ENCODE measurements at places on chromosomes 2 and 18.
A peak's percentile ranks its signal among the peaks of the same experiment; 100 is the strongest.

GRCh38 chr2:20829861-20830260 is 7.0 kb upstream of the LDAH start:
- no peak for DNase-seq

DNA sequence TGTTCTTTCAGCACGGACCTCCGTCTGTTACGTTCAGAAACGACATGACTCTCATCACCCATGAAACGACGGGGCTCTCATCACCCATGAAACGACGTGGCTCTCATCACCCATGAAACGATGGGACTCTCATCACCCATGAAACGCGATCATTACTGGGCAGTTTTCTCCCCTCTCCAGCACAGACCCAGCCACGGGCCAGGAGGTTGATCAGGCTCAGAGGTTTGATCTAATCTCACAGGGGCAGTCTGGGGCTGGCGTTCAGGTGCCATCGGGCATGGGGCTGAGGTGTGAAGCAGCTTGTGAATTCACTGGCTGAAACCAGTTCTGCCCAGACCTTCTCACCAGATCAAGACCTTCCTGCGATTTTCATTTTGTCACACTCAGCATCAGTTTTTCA is 296.4 kb downstream of the NDUFA10 start:
- no peak for DNase-seq

DNA sequence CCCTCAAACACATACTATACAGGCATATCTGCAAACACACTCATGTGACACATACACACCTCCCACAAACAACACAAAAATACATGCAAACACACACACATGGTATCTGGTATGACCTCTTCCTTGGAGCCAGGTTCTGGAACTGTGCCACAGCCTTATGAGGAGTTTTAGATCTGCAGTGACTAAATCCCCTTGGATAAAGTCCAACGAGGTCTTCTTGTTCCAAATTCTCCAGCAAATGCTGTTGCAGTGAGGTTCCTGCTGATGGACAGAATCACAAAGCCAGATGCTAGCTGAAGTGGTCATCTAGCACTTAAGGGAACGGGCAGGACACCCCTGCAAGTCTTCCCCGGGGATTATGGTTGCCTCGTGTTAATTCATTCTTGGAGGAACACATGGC is 54.5 kb upstream of the DAPL1 start:
- DNase-seq = no peak

DNA sequence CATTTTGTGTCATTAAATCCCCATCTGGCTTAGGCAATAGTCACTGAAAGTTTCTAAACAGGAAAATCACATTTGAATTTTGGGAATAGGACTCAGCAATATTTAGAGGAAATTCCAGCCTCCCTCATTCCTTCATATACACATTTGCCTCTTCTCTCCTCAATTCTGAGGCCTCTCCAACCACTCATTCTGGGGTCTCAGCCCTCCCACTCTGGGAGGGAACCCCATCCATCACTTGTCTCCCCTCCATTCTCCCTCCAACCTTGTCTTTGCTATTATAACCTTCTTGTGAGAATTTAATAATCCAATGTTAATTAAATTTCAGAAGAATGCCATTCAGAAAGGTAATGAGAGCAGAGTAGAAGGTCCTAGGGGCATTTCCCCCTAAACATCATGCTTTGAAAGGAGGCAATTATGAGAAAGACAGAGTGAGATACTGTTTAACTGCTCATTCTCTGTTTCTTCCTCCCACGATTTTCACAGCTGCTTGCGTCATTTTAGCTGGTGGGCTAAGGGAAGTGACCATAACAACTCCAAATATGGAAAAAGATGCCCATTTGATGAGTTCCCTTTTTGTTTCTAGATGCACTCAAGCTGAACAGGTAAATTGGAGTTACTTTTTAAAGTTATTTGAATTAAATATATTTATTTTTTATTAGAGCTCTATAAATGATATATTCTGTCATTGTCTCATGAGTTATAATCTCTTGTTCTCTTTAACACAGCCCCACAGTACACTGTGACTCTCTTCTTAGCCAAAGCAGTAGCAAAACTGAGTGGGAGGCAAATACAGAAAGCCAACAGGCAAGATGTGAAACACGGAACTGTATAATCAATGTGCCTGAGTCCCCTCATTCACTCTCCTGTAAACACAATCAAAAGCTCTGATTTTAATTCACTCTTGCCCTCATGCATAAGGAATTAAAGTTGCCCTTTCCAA is 135.1 kb downstream of the DLGAP1 start:
- DNase-seq = no peak

GRCh38 chr18:49751427-49752094 is 61.8 kb downstream of the ACAA2 start:
- DNase-seq = peak; percentile 12

DNA sequence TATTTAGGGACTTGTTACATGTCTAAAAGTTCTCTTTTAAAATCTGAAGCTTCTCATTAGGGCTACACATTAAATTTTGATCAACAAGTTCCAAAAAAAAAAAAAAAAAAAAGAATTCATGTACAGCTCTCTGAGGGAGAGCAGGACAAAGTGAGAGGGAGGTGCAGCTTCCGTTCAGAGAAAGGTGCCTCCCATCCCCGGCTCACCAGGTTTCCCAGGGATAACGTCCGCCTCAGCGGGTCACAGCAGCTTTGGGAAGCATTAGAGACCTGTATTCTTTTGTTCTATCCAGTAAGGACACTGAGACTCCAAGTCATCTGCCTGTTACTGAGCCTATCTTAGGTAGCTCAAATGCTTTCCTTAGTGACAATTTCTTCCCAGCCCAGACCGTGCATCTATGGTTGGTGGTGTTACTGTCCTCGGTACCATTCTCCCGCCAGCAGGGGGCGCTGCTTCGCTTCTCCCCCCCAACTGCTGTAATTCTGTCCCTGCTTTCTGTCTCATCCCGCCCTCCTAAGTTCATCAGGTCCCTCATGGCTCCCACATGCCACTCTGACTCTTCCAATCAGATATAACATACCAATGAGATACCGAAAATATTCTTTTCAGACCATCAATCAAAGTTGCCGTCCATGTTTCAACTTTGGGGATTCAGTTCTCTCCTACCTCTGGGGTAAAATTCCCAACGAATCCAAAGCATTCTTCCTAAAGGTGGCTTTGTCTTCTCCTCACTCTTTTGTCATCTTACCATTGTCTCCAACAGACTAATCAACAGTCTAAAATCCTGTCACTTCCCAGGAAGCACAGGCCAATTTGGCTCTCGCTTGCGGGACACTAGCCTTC is 466.5 kb downstream of the METTL4 start:
- DNase-seq = peak; percentile 3

GRCh38 chr2:158178646-158179045 is 77.0 kb downstream of the UPP2 start:
- no peak for DNase-seq

DNA sequence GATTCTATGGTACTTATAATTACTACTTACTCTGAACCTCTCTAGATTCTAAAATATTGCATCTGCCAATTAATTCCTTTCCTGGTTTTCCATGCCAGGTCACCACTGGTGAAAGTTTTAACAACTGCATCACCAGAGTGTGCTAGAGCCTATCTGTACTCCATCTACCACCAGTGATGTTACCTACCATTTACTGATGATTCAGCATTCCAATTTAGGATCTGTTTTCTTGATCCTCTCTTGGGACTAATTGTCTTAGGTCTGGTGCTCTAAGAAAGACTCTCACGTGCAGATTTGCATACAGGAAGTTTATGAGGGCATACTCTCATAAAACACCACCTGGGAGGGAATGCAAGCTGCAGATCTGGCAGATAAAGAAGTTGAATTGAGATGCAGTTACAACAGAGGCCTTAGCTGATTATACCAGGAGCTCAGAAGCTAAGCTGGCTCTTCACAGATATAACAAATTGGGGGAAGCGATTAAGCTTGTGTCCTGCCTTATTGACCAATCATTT is 347.6 kb upstream of the VRK2 start:
- no peak for DNase-seq

GRCh38 chr2:104860451-104860790 is 6.5 kb downstream of the POU3F3 start:
- no peak for DNase-seq

- no peak for DNase-seq
Measured at GRCh38 chr2:196170606-196171247, 651 bp downstream of the STK17B start.

DNA sequence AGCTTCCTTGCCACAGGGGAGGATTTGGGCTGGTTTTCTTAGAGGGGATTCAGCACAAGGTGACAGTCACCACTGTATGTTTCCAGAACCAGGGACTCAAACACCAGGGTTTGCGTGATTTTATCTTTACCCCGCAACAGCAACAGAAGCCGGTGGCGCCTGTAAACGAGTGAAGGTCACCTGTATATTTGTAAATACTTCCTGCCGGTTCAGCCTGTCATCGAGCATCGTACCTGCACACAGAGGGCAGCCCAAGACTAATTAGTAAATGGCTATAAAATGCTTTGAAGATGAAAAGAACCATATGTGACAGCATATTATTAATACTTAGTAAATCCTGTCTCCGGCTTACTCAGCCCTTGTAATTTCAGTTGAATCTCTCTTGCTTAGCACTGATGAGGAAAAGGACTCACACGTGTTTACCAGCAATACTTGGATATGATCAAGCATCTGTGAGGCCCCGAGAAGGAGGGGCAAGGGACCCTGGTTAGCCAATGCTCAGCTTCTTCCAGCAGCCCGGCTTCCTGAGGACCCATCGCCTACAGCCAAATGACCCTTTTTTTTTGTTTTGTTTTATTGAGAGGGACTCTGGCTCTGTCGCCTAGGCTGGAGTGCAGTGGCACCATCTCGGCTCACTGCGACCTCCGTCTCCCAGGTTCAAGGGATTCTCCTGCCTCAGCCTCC is 51.3 kb upstream of the FOSL2 start:
- DNase-seq = no peak

DNA sequence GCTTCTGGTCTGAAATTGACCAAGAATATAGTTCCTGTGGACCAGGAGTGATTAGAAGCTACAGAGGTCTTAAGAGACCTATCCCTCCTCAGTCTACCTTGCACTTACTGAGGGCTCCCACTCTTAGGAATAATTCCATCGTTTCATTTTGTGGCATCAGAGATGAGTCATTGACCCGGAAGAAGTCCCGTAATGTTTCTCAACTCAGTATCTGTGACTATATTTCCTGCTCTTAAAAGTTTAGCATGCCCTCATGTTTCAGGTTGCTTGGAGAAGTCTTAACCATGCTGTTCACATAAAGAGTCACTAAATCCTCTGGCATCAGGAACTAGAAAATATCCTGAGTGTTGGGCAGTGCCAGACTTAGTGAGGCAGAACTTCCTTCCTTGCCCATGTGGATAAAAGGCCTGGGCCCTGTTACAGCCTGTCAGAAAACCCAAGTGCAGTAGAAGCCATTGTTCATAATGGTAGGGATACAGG is at the start of gene IL36A:
TSS of gene IL36A (plus strand) at position 430 of the 480 bp plus-strand sequence. CDS start 413 bp downstream, outside the sequence.
- no peak for DNase-seq

GRCh38 chr18:59461171-59461570 is 102.1 kb upstream of the LMAN1 start:
- DNase-seq = no peak

- no peak for DNase-seq
Measured at GRCh38 chr2:34534341-34534740, 935.2 kb upstream of the FAM98A start.

DNA sequence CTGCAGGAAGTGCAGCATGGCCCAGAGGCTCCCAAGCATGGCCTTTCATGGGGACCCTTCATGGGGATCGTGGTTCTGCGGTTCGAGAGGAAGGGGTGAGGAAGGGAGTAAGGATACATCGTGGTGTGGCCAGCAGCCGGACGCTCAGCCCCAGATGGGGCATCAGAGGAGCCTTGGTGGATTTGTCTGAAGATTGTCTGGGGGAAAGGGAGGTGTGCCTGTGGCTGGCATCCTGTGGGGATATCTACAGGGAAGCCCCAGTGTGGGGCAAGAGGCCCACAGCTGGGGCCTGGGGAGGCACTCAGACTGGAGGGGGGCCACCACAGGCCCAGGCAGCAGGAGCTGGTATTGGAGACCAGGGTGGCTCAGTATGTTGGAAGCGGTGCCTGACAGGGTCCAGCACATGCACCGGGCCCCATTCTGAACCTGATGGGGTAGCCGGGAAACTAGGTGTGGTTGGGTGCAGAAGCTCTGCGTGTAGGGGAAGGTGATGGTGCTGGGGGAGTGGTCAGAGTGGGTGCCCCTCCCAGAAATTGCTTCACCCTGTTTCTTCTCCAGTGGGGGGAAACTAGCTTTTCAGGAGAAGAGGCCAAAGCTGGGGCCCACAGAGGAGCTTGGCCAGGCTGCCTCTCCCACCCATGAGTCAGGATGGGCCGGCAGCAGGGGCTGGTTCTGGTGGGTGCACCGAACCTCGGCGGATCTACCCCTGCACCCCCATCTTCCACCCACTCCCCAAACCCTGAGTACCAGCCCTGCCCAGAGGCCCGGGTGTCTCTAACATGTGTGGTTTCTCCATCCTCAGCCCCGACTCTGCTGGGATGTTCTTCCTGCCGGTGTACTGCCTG is 274.4 kb upstream of the HDAC4 start:
- DNase-seq = no peak

GRCh38 chr2:8026381-8026780 is 655.5 kb upstream of the ID2 start:
- DNase-seq = no peak

DNA sequence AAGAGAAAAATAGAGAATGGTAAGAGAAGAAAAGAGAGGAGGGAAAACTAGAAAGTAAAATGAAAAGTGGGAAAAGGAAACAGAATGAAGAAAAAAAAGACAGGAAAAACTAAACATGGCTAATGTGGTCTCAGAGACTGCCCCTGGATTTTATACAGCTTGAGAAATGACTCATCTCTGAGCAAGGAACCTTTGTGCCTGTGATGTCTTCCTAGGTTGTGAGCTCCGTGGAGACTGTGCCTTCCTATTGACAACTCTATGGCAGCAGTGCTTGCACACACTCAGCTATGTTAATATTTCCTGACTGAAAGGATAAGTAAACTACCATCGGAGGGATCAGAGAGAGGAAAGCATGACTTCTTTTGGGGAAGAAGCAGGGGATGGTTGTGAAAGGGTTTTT is 203.8 kb downstream of the RDH14 start:
- DNase-seq = no peak

- no peak for DNase-seq
Measured at GRCh38 chr2:9001778-9002177, 1.7 kb downstream of the MBOAT2 start.

GRCh38 chr2:234885886-234886285 is 65.9 kb upstream of the SH3BP4 start:
- no peak for DNase-seq

GRCh38 chr18:57353940-57354461 is 1.6 kb downstream of the ST8SIA3 start:
- no peak for DNase-seq

DNA sequence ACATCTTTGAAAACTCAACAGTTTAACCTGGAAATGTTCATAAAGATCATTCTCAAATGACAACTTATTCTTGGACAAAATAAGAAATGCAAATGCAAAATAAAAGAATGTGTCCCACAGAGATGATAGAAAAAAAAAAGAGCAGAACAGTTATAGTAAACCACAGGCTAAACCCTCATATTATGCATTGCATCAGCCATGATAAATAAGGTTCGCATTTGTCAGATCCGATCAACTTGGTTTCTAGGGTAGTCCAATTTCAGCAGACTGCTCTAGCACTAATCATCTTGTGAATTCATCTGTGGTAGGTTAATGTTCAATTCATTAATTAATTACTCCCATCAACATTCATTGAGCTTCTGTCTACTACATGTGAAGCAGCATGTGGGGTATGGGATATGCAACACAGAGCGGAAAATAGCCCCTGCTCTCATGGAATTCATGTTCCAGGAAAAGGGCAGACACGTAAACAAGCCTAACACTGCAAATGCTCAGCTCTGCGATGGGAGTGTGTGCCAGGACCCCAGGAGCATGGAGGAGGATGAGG is 316.2 kb upstream of the REV1 start:
- no peak for DNase-seq

Measured in T follicular helper cell (primary cell).